ENCODE measurements at places on chromosomes 7 and 10.

GRCh38 chr7:150374026-150374425, 5.1 kb upstream of the ZNF775 start:
- DNase-seq = no peak

DNA sequence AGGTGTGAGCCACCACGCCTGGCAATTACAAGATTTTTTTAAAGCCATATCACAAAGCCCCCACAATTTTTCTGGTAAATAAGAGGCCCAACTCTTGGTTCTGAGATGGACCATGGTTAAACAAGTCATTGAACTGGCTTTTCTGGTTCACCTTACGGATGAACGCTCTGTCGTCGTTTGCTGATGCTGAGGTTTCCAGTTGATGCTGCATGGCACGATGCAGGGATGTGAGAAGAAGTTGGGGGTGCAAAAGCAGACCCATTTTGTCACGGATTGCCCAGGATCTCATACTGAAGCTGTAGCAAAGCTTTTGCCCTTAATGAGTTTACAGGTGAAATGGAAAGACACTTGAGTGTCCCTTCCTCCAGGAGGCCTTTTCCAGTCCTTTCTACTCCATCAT, 2.0 kb upstream of the IL2RA start:
- DNase-seq = no peak

GRCh38 chr7:55489552-55489951, 82.8 kb downstream of the VOPP1 start:
- no peak for DNase-seq

DNA sequence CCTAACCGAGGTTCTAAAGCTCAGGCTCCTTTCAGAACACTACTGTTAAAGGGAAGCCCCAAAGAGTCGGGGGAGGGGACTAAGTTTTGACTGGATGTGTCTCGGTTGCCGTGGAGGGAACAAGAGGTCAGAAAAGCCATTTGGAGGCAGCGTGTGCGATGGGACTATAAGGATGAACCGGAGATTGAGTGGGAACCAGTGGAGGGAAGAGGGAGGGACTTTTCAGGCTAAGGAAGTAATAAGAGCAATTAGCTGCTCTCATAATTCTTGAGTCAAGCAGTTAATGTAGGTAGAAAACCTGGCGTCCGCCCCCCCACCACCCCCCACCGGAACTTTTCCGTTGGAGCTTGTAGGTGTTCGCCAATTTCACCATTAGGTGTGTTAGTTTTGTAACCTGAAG, 491 bp upstream of the AKAP9 start:
- DNase-seq = no peak

Measured in stimulated activated CD8-positive, alpha-beta memory T cell treated with anti-CD3 and anti-CD28 coated beads, Interleukin-4, amount 100 ng/mL, for 1 hour (primary cell).